NCI-H2171 (cell line): ENCODE measurements at places on chromosomes 2 and 18.

GRCh38 chr2:65636813-65637483 lies 204.5 kb upstream of the SPRED2 start:
- DNase-seq = no peak

GRCh38 chr2:101758001-101758400 lies 60.5 kb downstream of the MAP4K4 start:
- no peak for DNase-seq

- no peak for DNase-seq
Measured at GRCh38 chr2:120763931-120764330, 28.3 kb downstream of the GLI2 start.

DNA sequence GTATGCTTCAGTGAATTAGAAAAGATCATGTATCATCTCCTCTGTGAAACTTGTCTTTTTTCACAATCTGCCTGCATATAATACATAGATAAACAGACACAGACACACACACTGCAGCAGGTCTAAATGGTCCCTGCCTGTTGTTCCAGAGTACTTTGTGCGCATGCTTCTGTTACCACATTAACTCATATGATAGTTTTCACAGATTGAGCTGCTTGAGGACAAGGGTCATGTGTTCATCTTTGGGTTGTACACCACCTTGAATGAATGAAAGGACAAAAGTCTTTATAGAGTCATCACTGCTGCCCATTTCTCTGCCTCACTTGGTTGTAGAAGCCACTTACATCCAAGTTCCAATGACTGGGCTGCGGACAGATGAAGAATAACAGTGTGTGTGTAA lies 72.7 kb upstream of the GLS start:
- DNase-seq = no peak

- no peak for DNase-seq
Measured at GRCh38 chr2:45974056-45974455, 322.6 kb downstream of the PRKCE start.

- DNase-seq = no peak
Measured at GRCh38 chr2:158502974-158503373, 46.2 kb downstream of the PKP4 start.

- DNase-seq = no peak
Measured at GRCh38 chr2:80489717-80490116, 185.2 kb upstream of the LRRTM1 start.

DNA sequence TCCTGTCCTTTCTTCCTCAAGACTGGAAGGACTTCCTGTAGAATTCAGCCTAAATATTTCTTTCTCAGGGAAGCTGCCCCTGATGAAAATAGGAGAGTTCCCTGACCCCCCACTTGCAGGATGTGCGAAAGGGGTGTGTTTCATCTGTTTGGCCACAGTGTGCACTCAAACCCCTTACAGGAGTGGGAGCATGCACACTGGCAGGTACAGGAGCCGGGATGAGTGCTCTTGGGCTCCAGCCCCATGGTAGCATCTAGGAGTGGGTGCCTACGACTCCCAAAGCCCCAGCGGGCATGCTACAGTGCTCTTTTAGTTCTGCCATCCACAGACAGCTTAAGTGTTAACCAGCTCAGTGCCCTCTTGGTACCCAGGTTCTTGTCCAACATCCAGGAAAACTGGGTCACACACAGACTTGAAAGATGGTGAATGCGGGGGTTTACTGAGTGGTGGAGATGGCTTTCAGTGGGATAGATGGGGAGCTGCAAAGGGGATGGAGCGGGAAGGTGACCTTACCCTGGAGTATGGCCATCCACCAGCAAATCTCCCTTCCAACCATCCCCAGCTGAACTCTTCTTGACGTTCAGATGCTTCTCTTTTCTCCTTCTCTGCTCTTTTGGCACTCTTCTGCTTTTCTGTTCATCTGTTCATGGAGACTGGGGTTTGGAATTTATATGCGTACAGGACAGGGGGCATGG lies 295.0 kb upstream of the NCKAP5 start:
- no peak for DNase-seq

DNA sequence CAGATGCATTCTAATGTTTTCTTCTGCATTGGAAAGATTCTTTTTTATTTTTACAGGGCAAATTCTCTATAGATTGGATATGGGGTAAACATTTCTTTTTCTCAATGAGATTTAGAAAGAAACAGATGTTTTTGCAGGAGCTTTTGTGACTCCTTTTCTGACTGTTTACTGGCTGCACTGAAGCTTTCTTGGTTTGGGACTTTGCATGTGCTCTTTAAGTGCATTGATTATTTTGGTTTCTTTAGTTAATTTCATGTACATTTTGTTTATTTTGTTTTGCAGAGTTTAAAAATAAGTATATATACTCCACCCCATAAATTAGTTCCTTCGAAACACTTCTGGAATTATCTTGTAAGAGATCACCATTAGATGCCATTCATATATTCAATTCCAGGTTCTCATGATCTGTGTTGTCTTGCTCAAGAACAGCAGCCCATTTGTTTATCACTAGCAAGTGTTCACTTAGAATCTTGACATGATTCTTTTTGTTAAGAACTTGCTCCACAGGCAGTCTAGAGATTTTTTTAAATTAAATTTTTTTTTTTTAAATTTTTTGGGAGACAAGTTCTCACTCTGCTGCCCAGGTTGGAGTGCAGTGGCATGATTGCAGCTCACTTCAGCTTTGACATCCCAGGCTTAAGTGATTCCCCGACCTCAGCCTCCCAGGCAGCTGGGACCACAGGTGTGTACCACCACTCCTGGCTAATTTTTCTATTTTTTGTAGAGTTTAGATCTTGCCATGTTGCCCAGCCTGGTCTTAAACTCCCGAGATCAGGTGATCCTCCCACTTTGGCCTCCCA lies 233.7 kb downstream of the MYCN start:
- DNase-seq = no peak

- DNase-seq = peak; percentile 46
Measured at GRCh38 chr2:201860636-201861066, 54.3 kb downstream of the CDK15 start.

DNA sequence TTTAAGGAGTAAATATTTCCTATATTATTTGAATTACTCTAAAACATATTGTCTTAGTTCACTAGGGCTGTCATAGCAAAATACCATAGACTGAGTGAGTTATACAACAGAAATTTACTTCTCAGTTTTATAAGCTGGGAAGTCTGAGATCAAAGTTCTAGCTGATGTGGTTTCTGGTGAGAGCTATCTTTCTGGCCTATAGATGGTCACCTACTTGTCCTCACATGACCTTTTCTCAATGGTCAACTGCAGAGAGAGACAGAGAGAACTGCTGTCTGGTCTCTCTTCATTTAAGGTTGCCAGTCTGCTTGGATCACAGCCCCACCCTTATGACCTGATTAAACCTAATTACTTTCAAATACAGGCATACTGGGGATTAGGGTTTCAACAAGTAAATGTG lies 490.9 kb downstream of the FBXO15 start:
- no peak for DNase-seq

DNA sequence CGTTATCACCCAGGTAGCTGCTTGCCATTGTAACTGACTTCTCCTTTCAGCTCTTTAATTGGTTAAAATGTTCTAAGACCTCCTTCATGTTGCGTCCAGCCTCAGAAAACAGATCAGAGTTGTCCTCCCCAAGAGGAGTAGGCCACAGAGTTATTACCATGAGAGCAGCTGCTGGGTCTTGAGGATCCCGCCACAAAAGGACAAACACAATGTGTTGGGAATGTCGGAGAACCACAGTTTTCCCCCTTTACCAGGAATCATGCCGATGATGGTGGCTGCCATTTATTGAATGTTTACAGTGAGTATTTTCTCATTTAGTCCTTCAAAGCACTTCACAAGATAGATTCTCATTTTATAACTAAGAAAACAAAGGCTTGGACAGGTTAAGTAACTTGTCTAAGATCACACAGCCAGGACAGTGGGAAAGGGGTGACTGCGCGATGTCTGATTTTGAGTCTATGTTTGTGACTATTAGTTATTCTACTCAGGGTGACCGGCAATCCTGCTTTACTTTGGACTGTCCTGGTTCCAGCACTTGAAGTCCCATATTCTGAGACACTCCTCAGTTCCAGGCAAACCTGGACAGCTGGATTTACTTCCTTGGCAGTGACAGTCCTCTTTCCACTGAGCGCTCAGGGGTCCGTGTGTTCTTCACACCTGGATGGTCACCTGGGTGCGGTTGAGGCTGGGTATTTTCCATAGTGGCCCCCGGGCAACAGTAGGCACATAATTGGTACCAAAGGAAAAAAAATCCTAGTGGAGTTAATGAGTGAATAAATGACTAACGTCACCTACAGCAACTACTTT lies 93.6 kb downstream of the LIPG start:
- no peak for DNase-seq

DNA sequence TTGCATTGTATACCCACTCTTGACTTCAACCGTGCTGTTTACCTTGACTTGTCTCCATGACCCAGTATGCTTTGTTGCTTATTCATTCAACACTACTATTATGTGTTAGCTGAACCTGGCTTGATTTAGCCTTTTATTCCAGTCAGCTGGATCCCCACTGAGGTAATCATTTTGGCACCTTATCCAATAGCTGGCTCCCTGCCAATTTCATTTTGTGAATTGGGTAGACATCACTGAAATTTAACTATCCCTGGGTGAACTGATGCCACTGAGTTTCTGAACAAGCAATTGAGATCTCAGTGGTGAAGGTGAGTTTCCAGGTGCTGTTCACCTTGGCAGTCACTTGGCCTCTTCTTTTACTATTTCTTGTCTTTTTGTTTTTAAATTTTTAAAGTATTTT lies 584.3 kb downstream of the ADCYAP1 start:
- peak; percentile 35 for DNase-seq

DNA sequence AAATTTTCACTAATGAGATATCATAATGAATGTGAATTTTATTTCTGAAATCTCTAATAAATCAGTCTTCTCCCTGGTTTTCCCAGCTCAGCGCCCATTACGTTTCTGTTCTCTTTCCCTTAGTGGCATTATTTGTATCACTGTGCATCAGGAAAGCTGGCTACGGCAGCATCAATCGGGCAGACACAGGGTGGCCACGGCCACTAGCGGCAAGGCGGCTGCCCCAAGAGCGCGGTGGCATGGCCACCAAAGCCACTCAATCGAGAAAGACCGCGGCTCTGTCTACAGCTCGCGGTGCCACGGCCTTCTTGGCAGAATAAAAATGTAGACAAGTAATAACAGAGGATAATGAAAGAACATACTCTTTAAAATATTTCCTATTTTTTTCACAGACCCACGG lies 168.0 kb downstream of the RPIA start:
- DNase-seq = no peak

DNA sequence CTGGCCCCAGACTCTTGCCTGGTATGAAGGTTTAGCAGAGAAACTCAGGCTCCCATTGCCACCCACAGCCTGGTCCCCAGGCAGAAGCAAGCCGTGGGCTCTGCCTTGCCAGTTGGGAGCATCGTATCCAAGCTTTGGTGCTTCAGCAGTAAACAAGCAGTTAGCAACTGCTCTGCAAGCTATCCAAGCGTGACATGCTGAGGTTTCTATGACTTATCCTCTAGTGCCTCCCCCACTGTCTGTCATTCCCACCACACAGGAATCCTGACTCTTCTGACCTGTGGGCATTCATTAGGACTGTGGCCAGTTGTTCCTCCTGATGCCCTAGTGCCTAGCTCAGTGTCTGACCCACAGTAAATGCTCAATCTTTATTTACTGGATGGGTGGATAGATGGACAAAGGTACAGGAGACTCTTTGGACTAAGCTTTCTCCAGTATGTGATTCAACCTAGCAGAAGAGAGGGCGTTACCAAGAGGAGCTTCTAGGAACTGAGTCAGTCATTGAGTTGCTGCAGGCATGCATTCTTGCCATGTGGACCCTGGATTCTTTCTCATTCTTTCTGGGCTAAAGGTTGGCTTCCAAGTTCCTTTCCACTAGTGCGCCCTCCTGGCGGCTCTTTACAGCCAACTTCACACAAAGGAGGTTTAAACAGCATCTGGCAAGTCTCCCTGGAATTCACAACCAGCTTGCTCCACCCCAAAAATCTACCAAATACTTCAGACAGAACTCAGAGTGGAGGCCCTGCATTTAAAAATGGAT lies 40.6 kb upstream of the MRPL19 start:
- DNase-seq = no peak

DNA sequence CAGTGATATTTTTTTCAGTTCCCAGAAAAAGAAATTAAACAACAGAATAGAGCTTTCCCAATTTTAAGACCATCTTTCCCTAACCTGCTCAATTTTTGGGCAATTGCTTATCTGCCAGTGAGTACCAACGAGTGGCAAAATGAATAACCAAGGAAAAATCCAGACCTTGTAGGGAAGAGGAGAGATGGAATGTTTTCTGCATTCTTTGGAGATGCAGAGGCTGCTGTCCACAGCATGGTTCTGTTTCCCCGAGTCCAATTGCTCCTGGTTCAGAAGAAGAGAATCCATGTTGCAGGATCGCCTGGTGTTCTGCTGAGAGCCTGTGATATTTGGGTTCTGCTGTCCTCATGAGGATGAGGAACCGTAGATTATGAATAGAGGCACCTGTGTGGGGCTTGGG lies 68.2 kb upstream of the MGAT5 start:
- DNase-seq = no peak

DNA sequence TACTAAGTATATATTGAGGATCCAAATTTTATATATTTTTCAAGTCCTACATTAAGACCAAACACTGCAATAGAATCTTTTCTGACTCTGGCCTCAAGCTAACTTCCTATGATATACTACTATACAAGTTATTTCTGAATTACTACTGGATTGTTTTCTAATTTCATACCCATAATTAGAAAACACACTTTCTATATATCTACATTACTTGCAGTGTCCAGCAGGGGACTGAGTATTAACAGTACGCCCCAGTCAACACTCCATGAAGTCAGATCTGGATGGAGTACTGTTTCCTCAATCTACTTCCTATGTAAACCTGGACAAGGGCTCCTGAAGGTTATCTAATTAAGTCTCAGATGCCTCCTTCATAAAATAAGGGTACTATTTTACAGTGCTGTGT lies 26.5 kb downstream of the RMP24 start:
- DNase-seq = peak; percentile 1

DNA sequence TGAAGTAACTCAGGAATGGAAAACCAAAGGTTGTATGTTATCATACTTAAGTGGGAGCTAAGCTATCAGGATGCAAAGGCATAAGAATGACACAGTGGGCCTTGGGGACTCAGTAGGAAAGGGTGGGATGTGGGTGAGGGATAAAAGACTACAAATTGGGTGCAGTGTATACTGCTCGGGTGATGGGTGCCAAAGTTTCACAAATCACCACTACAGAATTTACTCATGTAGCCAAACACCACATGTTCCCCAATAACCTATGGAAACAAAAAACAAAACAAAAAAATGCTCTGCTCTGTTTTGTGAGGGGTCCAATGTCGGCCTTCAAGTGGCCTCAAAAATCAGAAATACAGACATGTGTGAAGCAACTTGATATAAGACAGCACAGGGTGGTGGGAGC lies 8.9 kb upstream of the RNF144A start:
- no peak for DNase-seq

DNA sequence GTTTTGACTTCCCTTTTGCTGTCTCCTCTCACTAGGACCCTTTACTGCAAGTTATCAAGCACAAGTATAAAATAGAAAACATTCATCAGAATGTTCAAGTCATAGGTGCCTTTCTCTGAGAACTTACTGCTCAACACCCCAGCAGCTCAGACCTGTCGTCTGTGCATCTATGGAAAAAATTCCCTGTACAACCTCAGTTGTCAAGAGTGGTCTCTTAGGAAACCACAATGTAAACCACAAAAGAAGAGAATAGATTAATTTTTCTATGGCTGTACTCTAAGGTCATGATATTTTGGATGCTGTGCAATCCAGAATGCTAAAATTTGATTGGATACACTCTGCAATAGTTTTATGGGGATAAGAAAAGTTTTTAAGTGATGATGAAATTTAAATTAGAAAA lies 84.1 kb downstream of the RBMS1 start:
- no peak for DNase-seq
